Stimulated activated CD4-positive, alpha-beta T cell treated with anti-CD3 and anti-CD28 coated beads, Interleukin-12 subunit alpha, Interleukin-12 subunit beta, amount 100 ng/mL, for 48 hours (primary cell): ENCODE measurements at places on chromosomes 5 and 9.

DNA sequence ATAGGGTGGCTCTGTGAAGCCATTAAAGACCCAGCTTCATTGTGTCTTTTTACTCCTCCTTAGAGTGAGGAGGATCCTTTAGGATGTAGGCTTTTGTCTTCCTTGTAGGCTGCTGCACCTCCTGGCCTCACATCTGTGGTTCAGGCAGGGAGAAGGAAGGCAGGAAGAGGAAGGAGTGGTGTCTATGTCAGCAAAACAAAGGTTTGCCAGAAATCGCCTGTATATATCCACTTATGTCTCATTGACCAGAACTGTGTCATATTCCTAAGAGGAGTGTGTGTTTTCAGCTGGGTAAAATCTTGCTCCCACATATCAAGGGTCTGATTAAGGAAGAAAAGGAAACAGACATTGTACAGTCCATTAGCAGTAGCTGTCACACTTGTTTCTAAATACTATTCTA, 213.8 kb downstream of the ARHGAP26 start:
- no peak for DNase-seq

- DNase-seq = no peak
Measured at GRCh38 chr5:122420091-122420490, 108.1 kb downstream of the SNCAIP start.

GRCh38 chr5:135245521-135246499, 153.2 kb downstream of the MACROH2A1 start:
- DNase-seq = no peak

DNA sequence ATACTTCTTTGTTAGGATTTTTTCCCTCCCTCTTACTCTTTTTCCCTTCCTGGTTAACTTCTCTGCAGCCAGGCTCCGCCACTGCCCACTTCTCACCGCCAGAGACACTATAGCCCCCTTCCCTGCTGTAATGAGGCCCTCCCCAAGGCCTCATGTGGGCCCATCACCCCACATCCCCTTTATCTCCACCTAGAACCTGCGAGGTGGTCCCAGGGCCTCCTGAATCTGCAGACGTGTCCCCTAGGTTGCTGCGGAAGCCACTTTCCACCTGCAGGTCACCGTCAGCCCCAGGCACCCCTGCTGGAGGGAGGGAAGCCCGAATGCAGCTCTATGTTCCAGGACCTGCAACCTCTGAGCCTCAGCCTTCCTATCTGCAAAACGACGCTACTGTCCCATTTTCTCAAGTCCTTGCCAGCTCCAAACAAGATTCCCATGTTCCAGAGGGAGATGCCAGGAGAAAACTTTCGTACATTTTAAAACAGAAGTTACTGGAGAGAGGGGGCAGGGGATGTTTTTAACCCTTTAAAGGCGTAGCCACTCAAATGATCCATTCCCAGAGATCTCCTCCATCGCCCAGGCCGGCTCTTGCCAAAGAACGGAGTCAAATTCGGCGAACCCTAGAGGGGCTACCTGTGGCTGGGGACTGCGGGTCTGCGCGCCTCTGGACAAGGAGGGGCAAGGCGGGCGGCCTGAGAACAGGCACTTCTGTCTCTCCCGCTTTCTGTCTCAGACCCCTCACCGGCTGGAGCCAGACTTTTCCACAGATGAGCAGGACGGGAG, 929 bp downstream of the SH3PXD2B start:
- no peak for DNase-seq

GRCh38 chr9:27398982-27399653, 102.2 kb upstream of the EQTN start:
- DNase-seq = no peak

- no peak for DNase-seq
Measured at GRCh38 chr5:108081707-108082106, 300.2 kb downstream of the FBXL17 start.

DNA sequence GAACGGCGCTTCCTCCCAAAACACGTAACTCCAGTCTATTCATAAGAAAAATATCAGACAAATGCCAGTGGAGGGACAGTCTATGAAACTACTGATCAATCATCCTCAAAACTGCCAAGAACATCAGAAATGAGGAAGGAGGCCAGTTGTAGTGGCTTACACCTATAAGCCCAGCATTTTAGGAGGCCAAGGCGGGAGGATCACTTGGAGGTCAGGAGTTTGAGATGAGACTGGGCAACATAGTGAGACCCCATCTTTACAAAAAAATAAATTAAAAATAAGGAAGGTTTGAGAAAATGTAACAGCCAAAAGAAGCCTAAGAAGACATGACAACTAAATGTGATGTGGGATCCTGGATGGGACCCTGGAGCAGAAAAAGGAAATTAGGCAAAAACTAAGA, 58.9 kb upstream of the MIER3 start:
- no peak for DNase-seq

DNA sequence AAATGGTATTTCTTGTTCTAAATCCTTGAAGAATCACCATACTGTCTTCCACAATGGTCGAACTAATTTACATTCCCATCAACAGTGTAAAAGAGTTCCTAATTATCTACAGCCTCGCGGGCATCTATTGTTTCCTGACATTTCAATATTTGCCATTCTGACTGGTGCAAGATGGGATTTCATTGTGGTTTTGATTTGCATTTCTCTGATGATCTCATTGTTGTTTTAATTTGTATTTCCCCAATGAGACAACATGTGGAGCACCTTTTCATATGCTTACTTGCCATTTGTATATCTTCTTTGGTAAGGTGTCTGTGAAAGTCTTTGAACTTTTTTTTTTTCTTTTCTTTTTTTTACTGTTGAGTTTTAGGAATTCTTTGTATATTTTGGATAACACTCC, 473.6 kb downstream of the KCTD16 start:
- DNase-seq = no peak

DNA sequence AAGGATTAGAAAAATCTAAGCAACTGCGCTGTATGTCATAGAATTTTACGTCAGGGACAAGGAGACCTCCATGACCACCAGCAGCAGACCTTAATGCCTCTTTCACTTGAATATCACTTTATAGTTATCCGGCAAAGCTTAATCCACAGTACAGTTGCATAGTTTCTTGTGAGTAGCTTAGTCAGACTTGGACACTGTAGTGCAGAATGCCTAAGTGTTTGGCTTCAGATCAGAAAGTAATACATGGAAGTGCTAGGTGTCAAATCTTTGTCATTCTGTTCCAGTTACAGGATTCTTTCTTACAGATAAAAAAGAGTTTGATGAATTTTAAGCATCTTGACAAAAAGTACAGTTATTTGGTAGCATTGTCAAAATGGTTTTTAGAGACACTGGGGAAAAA, 239.9 kb upstream of the PAPPA start:
- DNase-seq = no peak

- no peak for DNase-seq
Measured at GRCh38 chr5:7315118-7315517, 80.8 kb upstream of the ADCY2 start.

DNA sequence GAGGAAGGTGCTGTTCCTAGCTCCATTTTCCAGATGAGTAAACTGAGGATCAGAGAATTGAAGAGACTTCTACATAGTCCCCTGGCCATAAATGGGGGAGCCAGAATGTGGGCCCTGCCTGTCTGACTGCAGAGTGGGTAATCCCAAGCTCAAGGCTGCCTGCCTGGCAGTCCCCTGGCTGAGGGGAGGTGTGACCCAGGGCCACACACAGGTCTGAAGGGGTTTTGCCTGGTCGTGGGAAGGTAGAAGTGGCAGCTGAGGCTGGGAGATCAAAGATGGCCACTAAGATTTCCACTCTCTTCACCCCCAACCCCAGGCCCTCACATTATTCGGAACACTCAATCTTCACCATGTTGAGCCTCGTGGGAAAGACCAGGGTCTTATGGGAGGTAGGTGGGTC, 176.3 kb downstream of the MACROH2A1 start:
- no peak for DNase-seq

- DNase-seq = no peak
Measured at GRCh38 chr5:172481011-172481800, 26.9 kb upstream of the SH3PXD2B start.

DNA sequence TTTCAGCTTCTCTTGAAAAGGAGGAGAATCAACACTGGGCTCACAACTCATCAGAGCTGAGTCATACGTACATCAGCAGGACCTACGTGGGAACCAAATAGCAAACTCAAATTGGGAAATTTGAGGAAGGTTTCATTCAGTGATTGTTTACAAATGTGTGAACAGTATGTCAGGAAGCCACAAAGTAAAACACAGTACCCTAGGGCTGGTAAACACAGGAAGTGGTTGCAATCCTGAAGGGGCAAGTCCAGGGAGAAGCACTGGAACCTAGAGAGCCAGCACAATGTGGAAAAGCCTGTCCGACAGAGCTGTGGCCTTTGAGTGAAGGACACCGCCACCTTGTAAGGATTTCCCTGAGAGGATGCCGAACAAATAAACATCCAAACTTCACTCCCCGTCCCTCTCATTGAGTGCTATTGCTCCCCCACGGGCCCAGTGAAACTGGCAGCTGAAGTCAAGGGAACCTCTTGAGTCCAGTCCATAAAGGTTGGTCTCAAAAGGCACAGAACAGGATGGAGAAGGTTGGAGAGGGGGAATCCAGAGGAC, 26.7 kb upstream of the RICTOR start:
- no peak for DNase-seq

DNA sequence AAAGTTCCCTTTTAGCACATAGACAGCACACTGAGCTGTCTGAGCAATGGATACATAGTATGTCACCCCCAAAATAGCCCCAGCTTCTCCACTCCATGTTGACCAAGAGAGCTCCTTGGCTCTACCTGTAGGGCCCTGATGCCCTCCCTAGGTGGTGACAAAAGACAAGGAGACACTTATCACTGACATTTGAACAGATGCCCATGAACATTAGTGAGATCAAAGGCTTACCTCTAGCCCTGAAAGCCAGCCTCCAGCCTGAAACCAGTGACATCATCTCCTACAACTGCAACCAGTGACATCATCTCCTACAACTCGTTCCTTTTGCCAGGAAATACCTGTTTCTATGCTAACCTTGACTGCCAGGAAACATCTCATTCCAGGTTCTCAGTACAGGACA, 122.7 kb downstream of the FSTL4 start:
- peak; percentile 20 for DNase-seq

- no peak for DNase-seq
Measured at GRCh38 chr9:126523611-126524111, 90.1 kb upstream of the LMX1B start.

DNA sequence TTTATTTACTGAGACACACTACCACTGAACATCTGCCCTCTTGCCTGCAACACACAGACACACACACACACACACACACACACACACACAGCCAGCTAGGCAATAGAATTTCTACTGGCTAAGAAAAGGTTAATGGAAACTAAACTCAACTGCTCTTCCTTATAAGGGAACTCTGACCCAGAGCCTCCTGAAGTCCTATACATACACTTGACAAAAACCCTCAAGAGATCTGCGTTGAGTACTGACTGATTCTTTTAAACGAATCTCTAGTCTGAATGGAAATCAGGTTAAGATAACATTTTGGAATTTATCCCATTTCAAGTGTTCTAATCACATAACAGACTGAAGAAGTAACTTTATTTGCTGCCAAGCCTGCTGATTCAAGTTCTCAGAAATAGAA, 25.9 kb upstream of the TRPM3 start:
- DNase-seq = no peak

GRCh38 chr5:180598316-180598701, 7.0 kb upstream of the SCGB3A1 start:
- DNase-seq = no peak

- no peak for DNase-seq
Measured at GRCh38 chr5:158921441-158922262, 178.1 kb downstream of the EBF1 start.

- DNase-seq = no peak
Measured at GRCh38 chr5:116472274-116472673, 102.3 kb downstream of the SEMA6A start.

GRCh38 chr9:82271106-82271561, 282.6 kb downstream of the SPATA31D1 start:
- DNase-seq = no peak

DNA sequence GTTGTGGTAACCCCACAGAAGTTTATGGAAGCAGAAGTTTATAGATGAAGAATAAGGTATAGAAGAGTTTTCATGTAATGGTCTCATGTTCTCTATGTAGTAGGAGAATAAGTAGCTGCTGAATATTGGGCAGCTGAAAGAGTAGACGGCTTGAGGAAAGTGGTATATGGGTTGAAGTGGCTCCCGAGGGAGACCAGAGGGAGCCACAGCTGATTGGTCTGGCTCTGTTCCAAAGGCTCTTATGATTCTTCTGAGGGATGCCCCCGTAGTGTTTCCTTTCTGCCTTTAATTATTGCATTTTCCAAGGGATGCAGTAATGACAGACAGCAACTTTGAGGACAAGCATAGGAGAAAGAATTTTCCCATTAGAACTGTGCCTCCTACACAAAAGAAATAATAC, 30.1 kb upstream of the TENT2 start:
- DNase-seq = no peak

GRCh38 chr5:98050583-98050982, 722.9 kb upstream of the RGMB start:
- DNase-seq = no peak

GRCh38 chr9:33024126-33024965, 727 bp upstream of the DNAJA1 start:
- DNase-seq = no peak

- DNase-seq = no peak
Measured at GRCh38 chr5:139649082-139649991, 1.2 kb downstream of the CXXC5 start.

- DNase-seq = no peak
Measured at GRCh38 chr5:73946278-73946677, 320.3 kb downstream of the ARHGEF28 start.

GRCh38 chr5:68673106-68673822, 420.6 kb upstream of the SLC30A5 start:
- DNase-seq = no peak

DNA sequence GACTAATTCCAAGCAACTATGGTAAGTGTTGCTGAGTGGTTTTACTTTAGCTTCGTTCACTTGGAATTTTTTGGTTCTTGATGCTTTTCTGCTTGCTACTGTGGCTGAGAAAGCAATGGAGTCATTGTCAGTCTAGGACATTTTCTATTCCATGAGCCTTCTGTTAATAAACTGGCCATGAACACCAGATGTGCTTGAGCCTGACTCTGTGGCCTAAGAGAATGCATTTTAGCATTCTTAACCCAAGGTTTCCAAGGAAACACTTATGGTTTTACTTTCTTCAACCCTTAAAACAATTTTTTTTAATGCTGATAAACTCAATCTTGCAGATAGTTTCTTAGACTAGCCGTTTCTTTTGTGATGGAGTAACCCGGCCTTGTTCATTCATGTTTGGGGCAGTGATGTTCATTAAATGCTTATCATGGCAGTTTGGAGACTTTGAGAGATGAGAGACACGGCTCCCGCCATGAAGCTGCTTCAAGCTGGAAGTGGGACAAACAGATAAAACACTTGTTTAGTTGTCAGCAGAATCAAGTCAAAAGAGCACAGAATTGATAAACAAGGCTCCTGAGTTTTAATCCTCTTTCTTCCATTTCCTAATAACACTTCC, 42.4 kb downstream of the OSTF1 start:
- no peak for DNase-seq

DNA sequence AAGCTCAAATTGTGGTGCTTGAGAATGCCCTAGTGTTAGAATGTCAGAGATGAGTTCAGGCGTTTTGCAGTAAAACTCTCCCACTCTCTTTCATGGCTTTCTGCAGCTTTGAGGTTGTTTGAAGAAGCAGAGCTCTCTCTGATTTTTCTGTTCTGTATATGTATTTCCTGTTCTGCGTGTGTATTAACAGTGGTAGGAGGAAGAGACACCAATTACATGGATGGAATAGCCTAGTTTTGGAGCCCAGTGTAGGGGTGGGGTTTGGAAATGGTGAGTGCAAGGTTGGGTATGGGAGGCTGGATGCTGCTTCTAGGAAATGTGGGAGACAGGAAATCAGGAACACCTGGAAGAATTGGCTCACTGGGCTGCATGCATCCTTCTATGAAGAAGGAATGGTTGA, 12.4 kb downstream of the LARP1 start:
- no peak for DNase-seq
